ENCODE measurements at places on chromosomes 5 and 9.
A peak's percentile ranks its signal among the peaks of the same experiment; 100 is the strongest.

DNA sequence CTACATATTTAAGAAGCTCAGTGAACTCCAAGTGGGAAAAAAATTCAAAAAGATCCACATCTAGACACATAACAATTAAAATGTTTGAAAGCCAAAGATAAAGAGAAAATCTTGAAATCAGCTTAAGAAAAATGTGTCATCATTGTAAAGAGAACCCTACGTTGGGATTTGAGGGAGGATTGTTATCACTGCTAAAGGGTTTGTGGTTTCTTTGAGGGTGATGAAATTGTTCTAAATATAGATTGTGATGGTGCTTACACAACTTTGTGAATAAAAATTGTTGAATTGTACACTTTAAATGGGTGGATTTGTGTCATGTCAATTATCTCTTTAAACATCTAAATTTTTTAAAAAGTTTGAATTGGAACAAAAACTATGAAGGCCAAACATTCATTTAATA is 92.2 kb upstream of the ADAMTS19 start:
- DNase-seq, result peak; percentile 22

DNA sequence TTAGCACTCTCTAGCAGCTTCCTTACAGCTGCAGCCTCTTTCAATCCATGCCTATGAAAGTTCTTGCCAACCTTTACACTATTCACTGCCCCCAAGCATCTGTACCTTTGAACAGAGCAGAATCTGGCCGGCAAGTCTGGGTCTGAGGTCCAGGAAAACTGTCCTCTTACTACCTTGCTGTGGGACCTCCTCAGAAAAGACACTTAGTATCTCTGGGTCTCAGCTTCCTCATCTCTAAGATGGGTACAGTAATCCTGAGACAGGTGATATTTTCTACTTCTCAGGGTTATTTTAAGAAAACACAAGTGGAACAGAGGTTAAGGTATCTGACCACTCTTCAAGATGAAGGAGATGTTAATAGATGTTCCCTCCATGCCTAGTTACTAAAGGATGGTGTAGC is 120.2 kb downstream of the EGFLAM start:
- no peak for DNase-seq

DNA sequence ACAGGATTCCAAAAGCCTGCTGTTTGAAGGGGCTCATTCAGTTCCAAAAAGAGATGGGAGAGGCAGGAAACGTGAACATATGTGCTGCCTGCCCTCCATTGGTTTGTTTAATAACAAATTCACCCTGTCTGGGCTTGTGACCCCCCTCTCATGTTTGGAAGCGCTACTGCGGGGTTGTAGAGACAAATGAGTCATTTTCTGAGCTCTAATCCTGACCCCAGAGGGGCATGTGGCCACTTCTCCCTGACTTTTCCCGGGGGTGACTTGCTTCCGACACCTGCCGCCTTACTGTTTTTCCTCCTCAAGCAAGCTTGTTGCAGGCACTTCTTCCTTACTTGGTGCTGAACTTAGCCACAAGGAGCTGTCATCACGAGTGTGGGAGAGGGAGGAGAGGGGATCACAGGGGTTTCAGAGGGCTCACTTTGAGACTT is 75.9 kb downstream of the LMNB1 start:
- DNase-seq, result no peak

GRCh38 chr5:4995014-4995413 is 145.1 kb upstream of the ADAMTS16 start:
- DNase-seq, result no peak

GRCh38 chr5:1887588-1888360 is 5.0 kb upstream of the IRX4 start:
- DNase-seq, result no peak

- DNase-seq, result no peak
These were observed 670.1 kb upstream of the CDH9 start for GRCh38 chr5:27708534-27708933.

GRCh38 chr9:117153021-117153420 is 261.8 kb downstream of the ASTN2 start:
- no peak for DNase-seq
